ENCODE measurements at places on chromosomes 13 and 19.

GRCh38 chr13:95579303-95579702 is 26.8 kb downstream of the CLDN10 start:
- no peak for DNase-seq

- DNase-seq = no peak
Observed at GRCh38 chr19:20669263-20669662, 7.9 kb upstream of the ZNF626 start.

GRCh38 chr19:42512743-42513304 is 15.5 kb downstream of the CEACAM1 start:
- no peak for DNase-seq

GRCh38 chr19:2333807-2334211 is 5.3 kb downstream of the SPPL2B start:
- DNase-seq = no peak

DNA sequence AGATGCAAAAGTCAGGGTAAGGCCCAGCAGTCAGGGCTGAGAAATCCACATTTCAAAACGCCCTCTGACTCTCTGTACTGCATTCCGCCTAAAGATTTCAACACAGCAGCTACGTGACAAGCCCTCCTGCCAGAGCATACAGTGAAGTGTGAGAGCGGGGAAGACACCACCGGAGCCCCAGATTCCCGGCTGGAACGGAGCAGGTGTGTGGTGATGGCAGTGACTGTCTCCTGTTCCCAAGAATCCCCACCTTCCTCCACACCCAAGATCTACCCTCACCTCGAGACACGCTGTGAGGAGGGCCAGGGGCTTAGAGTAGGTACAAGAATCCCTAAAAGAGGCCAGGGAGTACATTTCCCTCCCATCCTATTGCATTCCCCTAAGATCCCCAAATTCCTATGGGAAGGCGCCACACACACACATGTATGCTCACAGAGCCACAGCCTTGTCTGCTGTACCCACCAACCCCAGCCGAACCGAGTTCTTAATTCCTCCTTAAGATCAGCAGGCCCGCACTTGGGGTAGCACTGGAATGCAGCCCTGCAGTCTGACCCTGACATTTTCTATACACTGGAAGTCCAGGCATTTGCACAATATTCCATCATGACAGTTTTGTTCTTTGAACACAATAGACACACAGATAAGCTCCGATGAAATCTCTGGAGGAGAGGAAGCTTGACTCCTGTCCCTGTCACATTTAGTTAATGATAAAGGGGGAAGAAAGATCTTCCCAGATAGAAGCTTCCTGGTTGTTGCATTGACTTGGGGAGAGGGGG is 102.9 kb downstream of the FOXO1 start:
- DNase-seq = no peak

DNA sequence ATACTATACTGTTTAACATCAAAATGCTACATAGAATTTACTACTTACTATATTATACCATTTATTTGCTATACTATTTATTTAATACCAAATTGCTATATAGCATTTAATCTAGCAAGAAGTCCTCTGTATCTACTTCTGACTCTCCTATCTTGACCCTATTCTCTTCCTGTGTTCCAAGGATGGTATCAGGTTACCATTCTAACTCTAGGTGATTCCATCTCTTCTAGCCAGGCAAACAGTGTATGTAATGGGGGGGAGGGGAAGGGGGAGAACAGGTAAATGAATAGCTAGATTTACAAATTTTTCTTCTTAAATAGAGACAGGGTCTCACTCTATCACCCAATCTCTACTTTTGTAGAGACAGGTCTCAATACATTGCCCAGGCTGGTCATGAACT is 200.3 kb downstream of the DIAPH3 start:
- no peak for DNase-seq
